ENCODE measurements at places on chromosomes 16 and 17.

- DNase-seq, result no peak
Observed at GRCh38 chr17:81528651-81529436, 667 bp downstream of the FSCN2 start.

DNA sequence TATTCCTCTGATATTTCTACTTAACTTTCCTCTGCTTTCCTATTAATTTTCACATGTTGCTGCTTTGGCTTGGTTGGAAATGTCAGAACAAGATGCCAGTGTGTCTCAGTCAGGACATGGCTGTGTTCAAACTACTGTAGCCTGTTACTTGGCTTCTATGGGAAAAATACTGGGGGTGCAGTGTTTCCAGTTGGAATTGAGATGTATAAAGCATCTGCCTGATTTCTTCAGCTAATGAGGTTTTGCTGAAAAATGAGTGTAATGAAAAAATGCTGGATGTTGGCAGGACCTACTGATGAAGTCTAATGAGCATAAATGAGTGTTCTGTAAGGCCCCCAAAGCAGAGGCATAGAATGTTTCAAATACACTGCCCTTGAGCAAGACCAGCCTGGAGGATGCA, 166.6 kb downstream of the PHKB start:
- DNase-seq, result no peak

DNA sequence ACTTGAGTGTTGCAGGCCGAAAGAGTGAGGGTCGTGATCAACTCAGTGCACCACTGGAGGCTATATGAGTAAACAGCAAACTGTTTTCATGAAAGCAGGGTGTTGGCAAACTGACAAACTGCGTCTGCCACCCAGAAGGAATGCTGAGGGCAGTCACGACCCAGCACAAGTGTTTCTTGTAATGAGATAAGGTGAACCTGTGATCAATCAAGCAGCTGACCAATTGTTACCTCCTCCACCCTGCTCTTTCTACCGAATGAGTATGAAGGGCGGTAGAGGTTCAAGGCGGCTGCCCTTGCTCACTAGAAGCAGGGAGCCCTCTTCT, 5.5 kb upstream of the SRL start:
- DNase-seq, result no peak

GRCh38 chr16:74052016-74052415, 244.6 kb upstream of the PSMD7 start:
- no peak for DNase-seq

DNA sequence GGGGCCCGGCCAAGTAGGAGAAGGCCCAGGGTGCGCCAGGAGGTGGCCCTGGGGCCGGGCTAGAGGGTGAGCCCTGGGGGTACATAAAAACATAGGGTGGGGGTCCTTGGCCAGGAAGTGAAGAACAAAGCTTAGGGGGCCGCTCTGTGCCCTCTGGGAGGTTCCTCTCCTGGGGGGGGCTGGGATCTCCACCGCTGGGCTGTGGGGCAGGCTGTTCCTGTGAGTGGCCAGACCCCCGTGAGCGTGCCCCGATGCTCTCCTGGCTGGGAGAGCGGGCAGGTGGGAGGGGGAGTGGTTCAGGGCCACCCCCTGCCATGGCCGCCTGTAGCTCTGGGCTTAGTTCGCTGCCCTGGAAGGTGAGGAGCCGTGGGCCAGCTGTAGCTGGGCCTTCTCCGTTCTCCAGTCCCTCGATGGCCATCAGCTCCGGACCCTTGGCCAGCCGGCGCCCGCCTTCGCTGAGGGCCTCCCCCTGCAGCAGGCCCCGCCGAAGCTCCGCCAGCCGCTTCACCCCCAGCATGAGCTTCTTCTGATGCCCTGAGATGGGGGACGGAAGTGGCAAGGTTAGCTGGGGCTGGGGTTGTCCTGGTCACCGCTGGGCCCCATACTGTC, 12.5 kb downstream of the CASKIN2 start:
- no peak for DNase-seq

DNA sequence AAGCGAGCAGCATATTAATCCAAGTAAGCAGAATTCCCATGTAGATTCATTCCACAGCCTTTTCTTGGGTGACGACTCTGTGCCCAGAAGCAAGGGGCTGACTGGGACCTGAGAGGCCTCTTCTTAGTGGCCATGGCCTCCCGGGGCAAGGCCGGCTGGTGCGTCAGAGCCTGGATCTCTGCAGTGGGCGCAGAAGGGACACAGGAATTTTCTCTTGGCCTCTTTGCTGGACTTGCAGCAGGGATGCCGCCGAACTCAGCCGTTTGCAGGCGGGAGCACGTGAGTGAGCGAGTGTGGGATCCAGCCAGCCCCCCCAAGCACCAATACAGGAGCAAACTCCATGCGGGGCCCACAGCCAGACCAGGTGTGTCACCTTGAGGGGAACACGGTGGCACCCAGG, 151.8 kb downstream of the RPTOR start:
- DNase-seq, result no peak

DNA sequence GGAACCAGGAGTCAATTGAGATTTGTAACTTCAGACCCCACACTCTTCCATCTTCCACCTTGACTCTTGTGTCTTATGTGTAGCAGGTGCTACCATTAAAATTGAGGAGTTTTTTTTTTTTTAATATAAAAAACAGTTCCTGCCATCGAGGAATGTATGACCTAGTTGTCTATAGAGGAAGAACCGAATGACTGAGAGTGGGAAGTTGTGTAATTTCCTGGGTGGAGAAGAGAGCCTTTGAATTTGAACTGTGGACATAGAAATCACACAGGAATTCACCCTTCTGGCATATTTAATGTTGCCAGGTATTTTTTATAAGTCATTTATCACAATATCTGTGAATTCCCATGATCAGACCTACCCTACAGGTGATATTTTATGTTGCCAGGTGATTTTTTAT, 22.0 kb downstream of the SP2 start:
- DNase-seq, result no peak

GRCh38 chr16:57518520-57518919, 17.9 kb downstream of the CCDC102A start:
- no peak for DNase-seq

DNA sequence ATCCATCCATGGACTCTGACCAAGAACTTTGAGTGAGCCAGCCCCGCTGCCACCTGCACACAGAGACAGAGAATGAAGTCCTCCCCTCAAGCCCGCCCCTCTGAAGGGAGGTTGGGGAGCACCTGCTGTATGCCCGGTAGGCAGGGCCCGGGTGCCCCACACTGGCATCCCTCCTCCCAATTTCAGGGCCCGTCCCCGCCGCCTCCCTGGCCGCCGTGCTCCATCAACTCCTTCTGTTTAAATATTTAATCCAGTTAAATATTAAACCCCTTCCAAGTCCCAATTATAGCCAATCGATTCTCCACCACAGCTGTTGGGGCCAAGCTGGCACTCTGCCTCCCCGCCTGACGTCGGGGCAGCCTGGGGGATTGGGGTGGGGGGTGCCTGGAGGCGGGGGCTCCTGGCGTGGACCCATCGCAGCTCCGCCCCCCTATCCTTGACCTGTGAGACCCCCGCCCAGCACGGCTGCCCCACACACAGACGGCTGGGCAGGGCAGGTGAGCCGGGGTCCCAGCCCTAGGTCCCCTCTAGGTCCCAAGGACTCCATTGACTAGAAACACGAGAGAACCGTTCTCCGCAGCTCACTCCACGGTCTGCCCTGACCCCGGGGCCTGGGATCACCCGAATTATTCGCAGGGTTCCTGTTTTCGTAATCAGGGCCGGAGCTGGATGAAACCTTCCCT, 18.0 kb upstream of the CACNA1H start:
- no peak for DNase-seq

GRCh38 chr16:21277927-21278706, at the start of gene CRYM:
Gene CRYM (minus strand): TSS chr16:21278290. CDS start chr16:21278251, 39 bp downstream.
- peak; percentile 84 for DNase-seq

DNA sequence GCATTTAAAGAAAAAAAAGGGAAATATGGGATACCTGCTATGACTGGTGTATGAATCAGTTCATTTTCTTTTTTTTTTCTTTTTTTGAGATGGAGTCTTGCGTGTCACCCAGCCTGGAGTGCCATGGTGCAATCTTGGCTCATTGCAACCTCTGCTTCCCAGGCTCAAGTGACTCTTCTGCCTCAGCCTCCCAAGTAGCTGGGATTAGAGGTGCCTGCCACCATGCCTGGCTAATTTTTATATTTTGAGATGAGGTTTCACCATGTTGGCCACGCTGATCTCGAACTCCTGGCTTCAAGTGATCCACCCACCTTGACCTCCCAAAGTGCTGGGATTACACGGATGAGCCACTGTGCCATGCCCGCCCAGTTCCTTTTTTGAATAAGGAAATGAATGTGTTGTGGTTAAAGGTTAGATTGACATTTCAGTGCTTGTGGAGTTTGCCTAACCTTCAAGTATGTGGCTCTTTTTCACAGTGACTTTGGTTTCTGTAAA, 7.7 kb downstream of the HAPSTR1 start:
- DNase-seq, result no peak

- no peak for DNase-seq
Observed at GRCh38 chr17:8072729-8073461, 14.6 kb downstream of the ALOX12B start.

- no peak for DNase-seq
Observed at GRCh38 chr16:83720213-83720612, 87.6 kb upstream of the HSBP1 start.

DNA sequence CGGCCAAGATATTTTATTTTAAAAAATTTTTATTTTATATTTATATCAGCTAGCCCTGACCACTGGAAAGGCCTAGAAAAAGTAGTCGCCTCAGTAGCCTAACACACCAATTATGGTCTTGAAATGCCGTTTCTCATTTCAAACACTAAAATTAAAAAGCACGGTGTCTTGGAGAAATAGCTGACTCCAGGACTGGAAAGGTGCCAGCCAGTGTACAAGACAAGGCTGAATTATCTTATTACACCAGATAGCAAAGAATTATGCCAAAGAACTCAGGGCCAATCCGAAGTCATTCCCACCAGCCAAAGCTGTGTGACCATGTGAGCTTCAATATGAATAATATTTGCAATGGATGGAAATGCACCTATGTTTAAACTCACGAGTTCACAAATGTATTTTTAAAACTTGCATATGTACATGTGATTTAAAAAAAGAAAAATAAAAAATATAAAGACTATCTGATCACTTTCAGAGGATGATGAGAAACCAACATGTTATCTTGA, 19.9 kb upstream of the ATP2C2 start:
- DNase-seq, result no peak

- peak; percentile 84 for DNase-seq
Observed at GRCh38 chr17:79188048-79188447, 113.4 kb downstream of the ENGASE start.

DNA sequence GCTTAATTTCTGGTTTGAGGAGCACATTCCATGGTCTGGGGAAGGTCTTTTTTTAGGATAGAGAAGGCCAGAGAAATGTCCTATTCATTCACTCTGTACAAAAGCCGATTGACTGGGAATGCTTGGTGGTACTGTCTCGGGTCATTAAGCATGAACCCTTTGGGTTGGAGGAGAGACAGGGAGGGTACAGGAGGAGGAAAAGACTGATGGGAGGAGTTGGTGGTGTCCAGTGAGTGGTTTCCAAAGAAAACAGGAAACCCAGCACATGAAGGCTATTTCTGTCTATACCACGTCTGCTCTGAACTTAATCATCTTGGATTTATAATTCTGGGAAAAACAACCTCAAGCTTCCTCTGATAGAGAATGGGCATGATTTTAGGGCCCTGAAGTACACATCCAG, 111.9 kb downstream of the XYLT1 start:
- no peak for DNase-seq

- DNase-seq, result no peak
Observed at GRCh38 chr16:11379420-11379819, 34.2 kb downstream of the RMI2 start.
